ENCODE measurements at places on chromosomes 7 and 10.

GRCh38 chr10:78920011-78920410 lies 148.8 kb upstream of the ZMIZ1 start:
- no peak for DNase-seq

DNA sequence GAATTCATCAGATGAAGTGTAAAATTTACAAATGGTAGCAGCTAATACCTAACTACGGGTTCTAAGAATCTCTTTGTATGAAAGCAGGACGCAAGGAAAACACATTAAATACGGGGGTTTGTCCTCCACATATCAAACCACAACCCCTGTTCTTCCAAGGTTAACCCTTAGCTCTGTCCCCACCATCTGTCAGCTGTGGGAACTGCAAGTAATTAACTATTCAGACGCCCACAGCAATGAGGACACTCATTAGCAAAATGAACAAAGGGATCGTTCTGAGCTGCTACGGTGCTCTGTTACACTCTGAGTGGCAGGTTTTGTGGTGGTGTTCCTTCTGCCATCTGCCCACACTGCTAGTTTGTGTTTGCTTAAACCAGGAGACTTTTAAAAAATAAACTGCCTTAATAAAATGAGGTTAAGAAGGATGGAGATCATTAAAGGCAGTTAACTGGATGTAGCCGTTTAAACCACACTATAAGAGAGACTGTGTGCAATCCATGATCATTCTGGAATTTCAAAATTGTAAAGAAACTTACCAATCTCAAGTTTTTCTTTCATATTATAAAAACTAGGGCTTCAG lies 51.4 kb downstream of the C10orf67 start:
- DNase-seq, result peak; percentile 20

DNA sequence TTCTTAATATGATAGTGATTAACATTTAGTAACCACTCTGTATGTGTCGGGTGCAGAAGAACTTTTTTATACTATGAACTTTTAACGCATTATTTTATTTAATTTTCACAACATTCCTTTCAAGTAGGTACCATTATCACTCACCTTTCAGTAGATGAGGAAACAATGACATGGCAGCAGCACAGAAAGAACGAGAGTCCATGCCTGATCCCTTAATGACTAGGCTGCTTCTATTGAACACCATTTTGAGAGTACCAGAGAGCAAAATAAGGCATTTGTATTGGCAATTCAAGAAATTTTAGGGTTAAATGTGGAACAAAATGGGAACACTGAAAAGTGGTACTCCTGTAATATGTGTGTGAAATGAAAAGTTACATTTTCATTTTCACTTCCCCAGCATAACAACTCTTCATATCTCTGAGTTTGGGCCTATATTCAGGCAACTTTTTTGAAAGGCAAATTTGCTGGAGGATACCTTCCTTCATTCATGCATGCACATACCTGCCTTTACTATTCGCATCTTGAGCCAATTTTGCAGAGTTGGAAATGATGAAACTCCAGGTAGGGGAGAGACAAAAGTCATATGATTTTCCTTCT lies 12.8 kb downstream of the LRRN3 start:
- no peak for DNase-seq

DNA sequence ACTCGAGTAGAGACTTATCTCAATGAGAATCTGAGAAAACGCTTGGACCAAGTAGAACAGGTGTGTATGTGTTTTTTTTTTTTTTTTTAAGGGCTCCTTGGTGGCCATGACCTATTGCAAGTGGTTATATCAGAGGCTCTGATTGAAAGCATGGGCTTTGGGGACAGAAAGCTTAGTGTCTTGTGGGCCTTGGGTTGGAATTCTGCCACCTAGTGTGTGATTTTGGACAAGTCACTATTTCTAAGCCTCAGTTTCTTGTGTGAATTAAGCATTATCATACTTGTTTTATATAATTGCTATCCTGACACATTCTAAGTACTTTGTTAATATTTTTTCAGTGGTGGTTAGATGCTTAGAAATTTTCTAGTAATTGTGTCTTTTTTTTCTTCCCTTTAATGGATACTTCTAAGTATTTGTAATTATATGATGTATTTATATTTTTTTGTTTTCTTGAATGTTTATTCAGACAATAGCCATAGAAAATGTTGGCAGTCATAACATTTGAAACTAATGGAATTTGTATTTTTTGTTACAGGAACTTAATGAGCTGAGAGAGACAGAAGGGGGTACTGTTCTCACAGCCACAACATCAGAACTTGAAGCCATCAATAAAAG lies 33.1 kb downstream of the SMC3 start:
- DNase-seq, result peak; percentile 59

GRCh38 chr7:37964196-37964595 lies 43.8 kb downstream of the EPDR1 start:
- no peak for DNase-seq

GRCh38 chr10:63392224-63392623 lies 73.6 kb downstream of the JMJD1C start:
- DNase-seq, result no peak

DNA sequence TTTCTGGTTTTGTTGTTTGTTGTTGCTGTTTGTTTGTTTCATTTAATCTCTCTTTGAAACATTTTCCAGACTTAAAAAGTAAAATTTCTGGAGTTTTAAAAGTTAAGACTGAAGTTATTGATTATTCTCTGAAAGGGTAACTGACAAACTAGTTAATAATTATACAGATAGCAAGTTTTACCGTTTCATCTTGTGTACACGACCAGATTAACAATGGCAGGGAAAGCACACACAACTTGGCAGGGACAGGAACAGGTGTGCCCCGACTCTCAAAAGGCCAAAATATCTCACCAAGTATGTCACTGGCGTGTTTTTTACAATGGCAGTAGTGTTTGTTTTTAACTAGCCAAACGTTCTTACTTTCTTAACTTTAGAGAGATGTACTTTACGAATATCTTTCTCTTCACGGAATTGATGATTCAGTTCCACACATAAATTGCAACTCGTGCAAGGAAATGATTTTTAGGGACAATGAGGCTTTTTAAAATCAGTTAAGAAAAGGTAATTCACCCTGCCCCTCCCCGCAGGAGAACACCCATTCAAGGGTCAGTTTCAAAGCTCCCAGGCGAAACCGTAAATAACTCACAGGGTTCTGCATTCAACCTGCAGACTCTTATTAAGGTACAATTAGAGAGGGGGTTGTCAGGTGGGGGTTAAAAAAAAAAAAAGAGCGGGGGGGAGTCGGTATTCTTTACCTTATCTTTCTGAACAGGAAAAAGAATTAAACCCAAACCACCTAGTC lies 3.5 kb downstream of the CTBP2 start:
- no peak for DNase-seq

GRCh38 chr7:26202019-26202990 lies 760 bp downstream of the CBX3 start:
- DNase-seq, result peak; percentile 62

- no peak for DNase-seq
Observed at GRCh38 chr7:47936323-47936722, 11.9 kb downstream of the PKD1L1 start.

- no peak for DNase-seq
Observed at GRCh38 chr10:88941026-88941425, 11.5 kb downstream of the ACTA2 start.

DNA sequence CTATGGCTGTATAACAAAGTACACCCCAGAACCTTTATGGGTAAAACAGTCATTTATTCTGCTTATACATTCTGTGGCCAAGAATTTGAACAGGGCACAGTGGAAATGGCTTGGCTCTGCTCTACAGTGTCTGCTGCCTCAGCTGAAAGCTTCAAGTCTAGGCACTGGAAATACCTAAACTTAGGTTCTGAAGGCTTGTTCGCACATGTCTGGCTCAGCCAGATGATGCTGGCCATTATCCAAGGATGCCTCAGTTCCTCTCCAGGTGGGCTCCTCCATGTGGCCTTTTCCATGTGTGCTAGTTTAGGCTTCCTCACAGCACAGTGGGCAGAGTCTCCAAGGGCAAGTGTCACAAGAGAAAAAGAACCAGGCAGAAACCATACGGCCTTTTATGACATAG lies 76.8 kb downstream of the RALA start:
- no peak for DNase-seq

GRCh38 chr7:80428161-80429054 lies 83.5 kb downstream of the GNAT3 start:
- no peak for DNase-seq

DNA sequence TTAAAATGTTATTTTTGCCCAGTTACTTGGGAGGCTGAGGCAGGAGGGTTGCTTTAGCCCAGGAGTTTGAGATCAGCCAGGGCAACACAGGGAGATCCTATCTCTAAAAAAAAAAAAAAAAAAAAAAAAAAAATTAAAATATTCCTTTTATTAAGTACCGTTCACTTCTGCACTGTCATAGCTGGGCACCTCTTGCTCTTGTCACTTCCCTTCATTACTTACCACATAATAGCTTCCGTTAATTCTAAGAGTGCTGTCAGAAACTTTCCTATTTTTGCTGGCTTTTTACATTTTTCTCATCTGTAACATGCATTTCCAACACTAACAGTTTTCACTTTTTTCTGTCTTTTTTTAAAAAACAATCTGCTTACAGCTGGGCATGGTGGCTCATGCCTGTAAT lies 132.9 kb downstream of the PIP4K2A start:
- no peak for DNase-seq

- no peak for DNase-seq
Observed at GRCh38 chr10:11068861-11069633, 51.4 kb downstream of the CELF2 start.

DNA sequence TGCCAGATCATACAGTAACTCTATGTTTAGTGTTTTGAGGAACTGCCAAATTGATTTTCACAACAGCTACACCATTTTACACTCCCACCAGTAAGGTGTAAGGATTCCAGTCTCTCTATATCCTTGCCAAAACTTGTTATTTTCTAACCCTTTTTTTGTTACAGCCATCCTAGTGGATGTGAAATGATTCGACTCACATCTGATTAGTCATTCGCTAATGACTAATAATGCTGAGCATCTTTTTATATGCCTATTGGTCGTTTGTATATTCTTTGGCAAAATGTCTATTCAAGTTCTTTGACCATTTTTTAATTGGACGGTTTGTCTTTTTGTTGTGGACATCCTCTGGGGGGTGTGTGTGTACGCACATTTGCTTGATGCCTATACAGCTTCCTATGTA lies 142.8 kb downstream of the DGKB start:
- no peak for DNase-seq

DNA sequence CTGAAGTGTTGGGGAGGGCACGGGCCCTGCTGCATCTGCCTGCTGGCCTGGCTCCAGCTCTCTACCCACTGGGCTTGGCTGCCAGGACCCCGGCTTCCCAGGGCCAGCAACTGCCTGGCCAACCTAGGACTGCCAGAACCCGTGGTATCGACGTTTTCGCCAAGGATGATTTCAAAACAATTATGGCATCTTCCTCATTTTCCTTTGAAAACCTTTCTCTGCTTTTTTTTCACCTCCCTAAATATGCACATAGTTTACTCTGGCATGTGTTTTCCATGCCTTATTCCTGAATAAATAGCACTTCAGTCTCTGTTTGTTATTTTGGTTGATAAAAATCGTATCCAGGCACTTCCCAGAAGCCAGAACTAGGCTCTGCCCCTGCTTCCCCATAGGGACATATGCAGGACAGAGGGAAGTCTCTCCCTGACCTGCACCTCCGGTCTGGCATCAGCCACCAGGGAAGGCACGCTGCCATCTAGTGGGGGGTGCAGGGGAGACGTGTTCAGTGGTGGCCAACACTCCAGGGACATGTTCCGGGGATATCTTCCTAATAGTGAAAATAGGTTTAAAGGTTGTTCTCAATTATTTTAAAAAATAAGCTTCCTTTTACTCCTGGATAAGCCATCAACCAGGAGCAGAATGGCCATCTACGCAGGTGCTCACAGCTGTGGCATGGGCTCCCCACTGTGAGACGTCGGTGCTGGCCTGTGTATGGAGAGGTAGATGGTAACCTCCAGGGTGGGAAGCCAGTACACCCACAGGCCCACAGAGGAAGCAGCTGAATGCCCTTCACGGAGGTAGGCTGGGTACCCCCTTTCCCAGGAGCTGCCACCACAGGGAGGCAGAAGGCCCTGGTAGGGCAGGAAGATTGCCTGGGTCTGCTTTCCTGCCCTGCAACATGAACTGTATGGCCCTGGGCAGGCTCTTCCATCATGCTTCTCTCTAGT lies 30.7 kb upstream of the ANTXRL start:
- peak; percentile 48 for DNase-seq

DNA sequence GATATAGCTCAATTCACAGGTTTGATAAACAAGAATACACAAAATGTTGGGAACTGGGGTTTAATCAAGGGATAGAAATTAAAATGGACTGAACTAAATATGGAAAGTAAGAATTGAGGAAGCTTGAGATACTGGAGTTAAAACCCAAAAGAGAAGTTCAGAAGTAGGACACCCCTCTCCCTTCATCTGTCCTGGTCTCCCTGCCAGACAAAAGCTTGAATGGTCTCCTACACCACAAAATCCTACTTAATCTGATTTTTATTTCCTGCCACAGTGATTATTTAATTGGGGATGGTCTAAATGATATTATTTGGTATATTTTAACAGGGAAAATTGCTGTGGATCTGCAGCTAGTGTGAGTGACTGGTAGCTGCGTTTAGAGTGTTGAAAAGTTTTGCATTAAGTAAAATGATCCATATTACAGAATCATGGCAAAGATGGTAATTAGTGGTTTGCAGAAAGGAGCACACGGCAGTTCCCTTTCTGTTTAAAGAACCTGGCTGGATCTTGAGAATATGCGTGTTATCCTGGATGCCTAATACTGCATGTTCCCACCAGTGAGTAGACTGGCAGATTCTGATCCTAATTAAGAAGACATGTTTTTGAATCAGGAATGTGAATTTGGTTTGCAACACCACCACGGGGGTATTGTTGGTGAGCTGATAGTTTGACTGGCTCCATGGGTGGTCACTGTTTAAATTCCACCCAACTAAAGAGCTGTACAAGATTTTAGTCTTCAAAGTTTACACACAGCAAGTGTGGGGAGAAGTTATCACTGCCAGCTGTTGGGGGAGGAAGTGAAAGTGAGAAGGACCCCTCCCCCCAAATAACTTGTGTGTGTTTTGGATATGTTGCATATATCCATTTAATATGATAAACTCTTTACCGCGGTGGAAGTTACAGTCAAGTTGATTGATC lies 5.5 kb downstream of the RBM20 start:
- no peak for DNase-seq

- no peak for DNase-seq
Observed at GRCh38 chr7:82202107-82202506, 241.5 kb downstream of the CACNA2D1 start.

GRCh38 chr10:128307820-128308219 lies 181.6 kb upstream of the MKI67 start:
- DNase-seq, result no peak

- no peak for DNase-seq
Observed at GRCh38 chr10:87658321-87658795, 1.3 kb upstream of the PAPSS2 start.
